ENCODE measurements at places on chromosomes 3 and 15.

DNA sequence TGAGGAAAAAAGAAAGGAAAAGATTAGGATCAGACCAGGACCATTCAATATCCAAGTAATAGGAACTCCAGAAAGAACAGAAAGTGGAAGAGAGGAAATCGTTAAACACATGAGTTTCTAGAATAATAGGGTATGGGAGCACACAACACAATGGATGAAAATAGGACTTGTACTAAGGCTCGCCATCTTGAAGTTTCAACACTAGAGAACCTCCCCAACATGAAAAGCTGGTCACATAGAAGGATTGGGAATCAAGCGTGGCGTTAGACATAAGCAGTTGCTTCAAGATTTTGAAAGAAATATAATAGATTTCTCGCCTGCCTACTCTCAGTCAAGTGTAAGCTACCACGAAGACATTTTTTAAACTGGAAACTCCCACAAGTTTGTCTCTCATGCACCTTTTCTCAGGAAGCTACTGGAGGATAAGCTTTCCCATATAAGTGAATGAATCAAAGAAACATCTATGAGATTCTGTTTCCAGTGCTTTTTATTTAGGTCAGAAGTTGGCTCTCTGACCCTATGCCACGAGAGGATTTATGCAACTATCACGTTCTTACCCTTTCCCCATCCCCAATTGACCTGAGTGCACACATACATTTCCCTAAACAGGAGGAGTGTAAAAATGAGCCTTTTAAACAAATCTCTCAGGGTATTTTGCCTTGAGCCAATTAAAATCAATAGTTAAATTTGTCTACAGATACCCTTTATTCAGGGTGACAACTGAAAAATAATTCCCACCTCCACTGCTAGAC is 45.2 kb downstream of the GHSR start:
- DNase-seq, result no peak

- peak; percentile 67 for DNase-seq
Measured at GRCh38 chr15:80615783-80616391, 79.2 kb upstream of the ABHD17C start.

- peak; percentile 9 for DNase-seq
Measured at GRCh38 chr15:25790000-25790660, 73.0 kb downstream of the ATP10A start.

DNA sequence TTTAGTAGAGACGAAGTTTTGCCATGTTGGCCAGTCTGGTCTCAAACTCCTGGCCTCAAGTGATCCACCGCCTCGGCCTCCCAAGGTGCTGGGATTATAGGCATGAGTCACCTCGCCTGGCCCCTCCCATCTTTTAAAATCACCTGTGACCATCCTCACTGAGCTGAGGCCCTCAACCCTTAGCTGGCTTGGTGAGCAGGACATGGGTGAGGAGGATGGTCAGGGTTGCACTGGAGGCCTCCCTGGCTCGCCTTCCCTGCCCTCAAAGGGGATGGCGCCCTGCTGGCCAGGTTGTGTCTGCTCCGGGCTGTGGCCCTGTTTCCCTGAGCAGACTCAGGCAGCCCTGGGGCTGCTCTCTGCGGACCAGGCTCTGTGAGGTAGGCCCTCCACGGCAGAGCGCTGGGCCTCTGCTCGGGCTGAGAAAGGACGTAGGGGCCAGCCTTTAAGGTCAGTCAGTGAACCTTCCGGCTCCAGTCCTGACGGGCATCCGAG is 33.7 kb downstream of the SYNM start:
- no peak for DNase-seq

DNA sequence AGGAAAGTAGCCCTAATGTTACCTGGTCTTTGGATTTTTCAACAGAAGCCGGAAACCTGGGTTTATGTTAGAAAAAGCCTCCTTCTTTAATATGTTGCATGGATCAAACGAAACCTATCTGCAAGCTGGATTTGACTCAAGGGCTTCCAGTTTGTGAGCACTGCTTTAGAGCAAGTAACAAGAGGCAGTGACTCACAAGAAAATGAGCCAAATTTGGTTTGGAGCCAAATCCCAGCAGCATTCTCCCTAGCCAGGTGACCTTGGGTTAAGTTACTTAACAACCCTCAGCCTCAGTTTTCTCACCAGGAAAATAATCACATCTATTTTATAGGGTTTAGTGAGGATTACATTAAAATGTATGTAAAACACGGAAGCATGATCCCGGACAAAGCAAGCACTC is 215.2 kb upstream of the PRICKLE2 start:
- peak; percentile 98 for DNase-seq

DNA sequence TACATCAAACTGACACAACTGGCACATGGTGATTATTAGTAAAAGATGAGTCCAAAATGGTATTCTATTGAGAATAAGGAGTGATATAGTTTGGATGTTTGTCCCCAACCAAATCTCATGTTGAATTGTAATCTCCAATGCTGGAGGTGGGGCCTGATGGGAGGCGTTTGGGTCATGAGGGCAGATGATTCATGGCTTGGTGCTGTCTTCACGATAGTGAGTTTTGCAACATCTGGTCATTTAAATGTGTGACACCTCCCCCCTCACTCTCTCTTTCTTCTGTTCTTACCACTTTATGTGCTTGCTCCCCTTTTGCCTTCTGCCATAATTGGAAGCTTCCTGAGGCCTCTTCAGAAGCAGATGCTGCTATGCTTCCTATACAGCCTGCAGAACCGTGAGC is 90.6 kb downstream of the RSL24D1 start:
- DNase-seq, result no peak

DNA sequence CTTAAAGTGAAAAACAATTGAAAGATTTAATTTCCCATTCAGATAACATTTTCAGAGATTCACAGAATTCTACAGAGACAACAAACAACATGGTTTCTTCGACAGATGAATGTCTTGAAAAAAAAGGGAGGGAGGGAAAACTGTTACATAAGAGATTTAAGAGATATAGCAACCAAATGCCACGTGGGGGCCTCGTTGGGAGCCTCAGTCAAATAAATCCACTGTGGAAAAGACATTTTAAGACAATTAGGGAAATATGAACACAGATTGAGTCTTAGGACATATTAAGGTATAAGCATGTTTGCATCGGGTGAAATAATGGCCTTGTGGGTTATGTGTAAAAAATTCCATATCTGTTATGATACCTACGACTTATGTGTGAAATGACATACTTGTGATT is 5.0 kb upstream of the PRRT3 start:
- DNase-seq, result no peak

DNA sequence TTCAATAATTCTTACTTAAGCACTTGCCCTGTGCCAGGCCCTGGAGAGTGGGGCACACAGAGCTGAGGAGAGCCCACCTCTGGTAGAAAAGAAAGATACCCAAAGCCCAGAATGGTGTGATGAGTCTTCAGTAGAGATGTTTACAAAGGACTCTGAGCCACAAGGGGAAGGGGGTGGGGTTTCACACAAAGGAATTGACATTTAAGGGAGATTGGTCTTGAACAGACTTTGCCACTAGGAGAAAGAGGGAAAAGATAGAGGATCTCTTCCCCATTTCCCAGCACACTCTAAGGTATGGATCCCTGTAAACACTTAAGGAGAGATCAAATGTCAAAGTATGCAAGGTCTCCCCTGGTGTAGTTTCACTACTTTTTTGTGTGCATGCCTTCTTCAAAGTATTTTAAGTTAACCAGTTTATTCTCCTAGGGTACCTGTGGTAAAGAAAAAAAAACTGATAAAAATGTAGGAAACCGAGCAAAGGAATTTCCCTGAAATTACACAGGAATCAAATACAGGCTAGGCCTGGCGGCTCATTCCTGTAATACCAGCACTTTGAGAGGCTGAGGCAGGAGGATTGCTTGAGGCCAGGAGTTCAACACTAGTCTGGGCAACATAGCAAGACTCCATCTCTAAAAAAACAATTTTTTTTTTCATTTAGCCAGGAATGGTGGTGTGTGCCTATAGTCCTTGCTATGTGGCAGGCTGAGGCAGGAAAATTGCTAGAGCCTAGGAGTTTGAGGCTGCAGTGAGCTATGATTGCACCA is 117.6 kb upstream of the SKOR1 start:
- no peak for DNase-seq

GRCh38 chr3:59751606-59752005 is 701.8 kb upstream of the CFAP20DC start:
- DNase-seq, result no peak

DNA sequence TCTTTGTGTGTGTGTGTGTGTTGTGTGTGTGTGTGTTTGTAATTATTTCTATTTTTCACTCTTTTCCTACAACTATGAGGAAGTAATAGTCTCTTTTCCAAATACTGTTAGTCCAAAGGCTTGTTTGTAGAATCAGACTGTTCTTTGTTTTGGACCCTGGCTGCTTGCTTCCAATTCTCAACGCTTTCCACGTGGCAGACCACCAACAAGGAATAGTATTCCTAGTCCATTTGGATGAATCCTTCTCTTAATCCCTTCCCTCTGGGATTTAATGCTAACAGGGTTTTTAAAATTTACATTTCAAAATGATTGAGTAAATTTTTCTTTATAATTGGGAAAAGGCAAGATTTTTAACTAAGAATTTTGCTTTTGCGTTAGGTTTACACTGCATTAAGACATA is 62.7 kb downstream of the ADAMTSL3 start:
- DNase-seq, result no peak

DNA sequence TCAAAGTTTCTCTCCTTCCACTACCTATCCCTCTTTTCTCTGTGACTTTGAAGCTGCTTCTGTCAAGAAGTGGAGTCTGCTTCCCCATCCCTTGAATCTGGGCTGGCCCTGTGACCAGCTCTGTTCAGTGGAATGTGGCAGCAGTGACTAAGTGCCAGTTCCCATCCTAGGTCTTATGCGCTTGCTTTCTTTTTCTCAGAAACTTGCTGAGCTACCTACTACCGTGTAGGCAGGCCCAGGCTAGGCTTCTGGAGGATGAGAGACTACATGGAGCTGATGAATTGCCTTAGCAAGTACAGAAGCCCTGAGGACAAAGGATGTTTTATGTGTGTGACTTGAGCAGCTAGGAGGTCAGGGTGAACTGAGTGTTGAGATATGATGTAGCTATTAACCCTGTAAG is 123.2 kb downstream of the PDCD6IP start:
- no peak for DNase-seq

GRCh38 chr3:44510000-44510368 is 32.5 kb upstream of the ZNF445 start:
- DNase-seq, result peak; percentile 10

- DNase-seq, result peak; percentile 86
Measured at GRCh38 chr3:64240396-64240795, 15.1 kb upstream of the PRICKLE2 start.

- DNase-seq, result no peak
Measured at GRCh38 chr3:52086976-52087663, 30.7 kb upstream of the DUSP7 start.

DNA sequence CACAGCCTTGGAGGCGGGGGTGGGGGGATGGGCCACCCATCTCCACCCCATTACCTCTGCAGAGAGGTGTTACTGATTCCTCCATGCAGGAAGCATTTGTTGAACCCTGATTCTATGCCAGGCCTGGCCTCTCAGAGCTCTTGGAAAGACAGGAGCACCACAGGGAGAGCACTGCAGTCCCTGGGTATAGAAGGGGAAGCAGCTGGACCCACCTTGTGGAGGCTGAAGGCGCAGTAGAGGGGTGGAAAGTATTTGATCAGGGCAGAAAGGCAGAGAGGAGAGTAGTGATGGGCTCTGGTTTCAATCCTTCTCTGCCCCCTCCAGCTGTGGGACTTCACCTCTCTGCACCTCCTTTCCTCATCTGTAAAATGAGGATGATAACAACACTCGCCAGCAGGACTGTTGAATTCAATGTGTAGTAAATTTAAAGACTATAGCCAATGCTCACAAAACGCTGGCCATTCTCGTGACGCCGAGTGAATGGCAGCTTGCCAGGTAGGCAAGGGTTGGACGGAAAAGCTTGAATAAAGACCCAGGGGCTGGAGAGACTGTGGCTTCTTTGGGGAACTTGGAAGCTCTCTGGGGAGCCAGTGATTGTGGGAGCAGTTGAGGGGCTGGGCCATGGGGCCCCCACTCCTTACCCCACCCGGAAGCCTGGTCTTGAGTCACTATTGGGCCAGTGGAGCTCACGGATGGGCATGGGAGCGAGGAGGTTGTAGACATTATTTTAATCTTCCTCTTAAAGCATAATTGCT is 8.0 kb upstream of the CCDC33 start:
- no peak for DNase-seq

GRCh38 chr3:114743746-114744485 is 403.2 kb downstream of the ZBTB20 start:
- DNase-seq, result no peak

DNA sequence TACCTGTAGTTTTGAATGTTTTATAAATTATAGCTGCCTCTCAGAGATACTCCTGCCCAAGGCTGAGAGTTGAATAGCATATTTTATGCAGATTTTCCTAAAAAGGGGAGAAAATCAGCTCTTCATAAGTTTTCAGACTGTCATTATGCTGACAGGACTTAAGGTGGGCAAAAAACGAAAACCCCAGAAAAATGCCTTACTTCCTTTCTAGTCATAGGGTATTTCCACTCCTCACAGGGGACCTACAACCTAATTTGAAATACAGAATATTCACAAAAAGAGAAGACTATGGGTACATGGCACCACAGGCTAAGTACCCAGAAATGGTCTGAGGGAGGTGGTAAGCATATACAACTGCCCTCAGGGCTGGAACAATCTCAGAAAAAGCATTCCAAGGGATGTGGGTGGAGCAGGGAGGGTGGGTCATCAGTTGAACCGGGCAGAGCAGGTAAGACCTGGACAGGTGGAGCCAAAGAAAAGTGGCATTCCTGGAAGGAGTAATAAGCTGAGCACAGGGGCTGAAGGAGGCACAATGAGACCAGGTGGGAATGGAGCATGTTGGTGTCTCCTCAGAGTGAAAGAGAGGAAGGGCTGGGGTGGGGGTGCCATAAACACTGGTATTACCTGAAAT is 10.6 kb upstream of the OXSR1 start:
- DNase-seq, result peak; percentile 41

- no peak for DNase-seq
Measured at GRCh38 chr3:151393941-151394340, 9.4 kb upstream of the P2RY12 start.

DNA sequence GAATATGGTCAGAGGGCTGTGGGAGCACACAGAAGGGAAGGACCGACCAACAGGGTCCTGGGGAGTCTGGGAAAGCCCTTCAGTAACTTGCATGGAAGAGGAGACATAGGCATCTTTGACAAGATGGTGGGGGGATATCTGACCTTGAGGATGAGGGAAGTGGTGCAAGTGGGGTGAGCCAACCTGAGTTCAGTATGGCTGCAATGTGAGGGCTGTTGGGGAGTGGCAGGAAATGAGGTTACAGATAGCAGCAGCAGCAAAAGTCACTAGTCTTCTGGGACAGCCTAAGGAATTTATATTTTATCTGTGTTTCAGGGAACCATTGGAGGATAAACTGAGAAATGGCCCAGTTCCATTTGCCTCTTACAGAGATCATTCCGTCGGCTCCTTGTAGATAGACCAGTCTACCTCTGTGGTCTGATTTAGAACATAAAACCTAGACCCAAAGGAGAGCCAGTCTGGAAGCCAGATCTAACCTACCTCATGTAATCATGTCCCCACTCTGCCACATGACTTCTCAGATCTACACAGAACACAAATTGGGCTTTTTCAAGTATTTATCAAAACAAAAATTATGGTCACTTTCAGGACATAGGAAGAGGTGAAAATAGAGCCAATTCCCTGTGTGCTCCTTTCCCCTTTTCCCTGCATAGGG is 75.6 kb downstream of the ST6GAL1 start:
- DNase-seq, result no peak

Data from renal cortical epithelial cell (primary cell).